Jurkat, Clone E6-1 (cell line): ENCODE measurements at places on chromosomes 6 and 20.
A peak's percentile ranks its signal among the peaks of the same experiment; 100 is the strongest.

- DNase-seq: no peak
These were observed 29.1 kb downstream of the SHLD1 start for GRCh38 chr20:5779071-5779900.

- no peak for DNase-seq
These were observed 20.2 kb upstream of the MICA start for GRCh38 chr6:31383149-31383548.

DNA sequence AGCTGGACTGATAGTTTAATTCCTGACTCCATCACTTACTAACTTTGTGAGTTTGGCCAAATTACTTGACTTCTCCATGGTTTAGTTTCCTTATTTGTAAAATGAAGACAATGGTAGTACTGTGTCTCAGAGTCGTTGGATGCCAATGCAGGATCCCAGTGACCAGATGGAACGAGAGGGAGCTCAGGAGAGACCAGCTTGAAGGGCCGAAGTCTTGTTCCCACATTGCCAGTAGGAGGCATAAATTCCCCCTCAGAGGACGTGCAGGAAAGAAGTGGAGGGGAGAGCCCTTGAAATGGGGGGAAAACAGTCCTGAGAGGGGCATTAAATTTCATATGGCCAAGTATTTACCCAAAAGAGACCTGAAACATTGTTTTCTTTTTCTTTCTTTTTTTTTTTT is 2.1 kb upstream of the MUC22 start:
- DNase-seq: no peak

- no peak for DNase-seq
These were observed 3.0 kb downstream of the CD83 start for GRCh38 chr6:14120546-14120945.

GRCh38 chr6:91637217-91637616 is 1050.3 kb upstream of the MAP3K7 start:
- DNase-seq: no peak

DNA sequence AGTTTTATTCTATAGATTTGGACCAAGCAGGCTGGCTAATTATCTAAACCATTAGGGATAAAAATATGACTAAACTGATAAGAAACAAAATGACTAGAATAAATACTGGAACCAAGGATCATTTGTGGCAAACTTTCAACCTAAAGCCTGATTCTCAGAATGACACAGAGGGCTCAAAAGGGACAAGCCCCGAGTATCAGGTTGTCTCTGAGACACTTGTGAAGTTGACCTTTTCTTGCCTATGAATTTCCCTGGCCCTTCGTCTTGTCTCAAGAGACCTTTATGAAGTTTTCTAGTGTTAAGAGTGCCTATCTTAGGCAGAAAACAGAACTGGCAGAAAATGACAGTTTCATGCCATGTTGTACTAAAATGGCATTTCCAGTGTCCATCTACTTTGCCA is 68.3 kb downstream of the IMPG1 start:
- no peak for DNase-seq

DNA sequence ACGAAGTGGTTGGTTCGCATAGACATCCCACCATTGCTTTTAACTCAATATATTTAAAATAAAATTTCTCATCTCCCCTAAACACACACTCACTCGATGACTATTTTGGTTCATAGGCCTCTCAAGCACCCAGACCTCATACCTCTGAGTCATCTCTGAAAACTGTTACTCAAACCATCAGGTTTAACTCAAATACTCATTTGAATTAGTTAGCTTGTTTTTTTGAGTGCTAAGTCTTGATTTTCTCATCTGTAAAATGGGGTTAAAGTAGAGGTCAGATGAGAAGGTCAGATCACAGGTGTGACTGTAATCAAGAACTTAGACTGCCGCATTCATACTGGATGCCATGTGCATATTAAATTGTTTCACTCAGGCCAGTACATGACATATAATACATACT is 243.9 kb upstream of the TENT5A start:
- no peak for DNase-seq

DNA sequence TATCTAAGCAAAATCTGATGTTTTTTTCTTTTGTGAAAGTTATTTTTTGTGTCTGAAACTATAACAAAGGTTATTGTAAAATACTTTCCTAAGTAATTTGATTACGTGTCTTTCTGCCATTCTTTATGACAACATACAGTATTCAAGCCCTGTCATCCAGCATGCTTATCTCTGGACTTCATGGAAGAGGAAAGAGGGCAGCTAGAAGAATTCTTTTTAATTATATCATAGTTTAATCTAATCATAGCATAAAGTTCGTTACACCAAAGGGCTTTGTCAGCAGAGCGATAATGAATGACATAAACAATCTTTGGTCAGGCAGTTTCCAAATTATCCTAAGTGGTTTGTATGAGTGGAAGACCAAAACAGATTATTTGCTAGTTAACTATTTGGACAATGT is 3.5 kb downstream of the ENPP3 start:
- no peak for DNase-seq

GRCh38 chr6:105794239-105794638 is 291.9 kb upstream of the PRDM1 start:
- DNase-seq: no peak

GRCh38 chr20:4508773-4509172 is 212.9 kb upstream of the PRND start:
- DNase-seq: no peak

- DNase-seq: peak; percentile 47
These were observed 9.7 kb downstream of the TRMT11 start for GRCh38 chr6:125995972-125996580.

- no peak for DNase-seq
These were observed 26.4 kb downstream of the TRIM27 start for GRCh38 chr6:28897369-28897745.

DNA sequence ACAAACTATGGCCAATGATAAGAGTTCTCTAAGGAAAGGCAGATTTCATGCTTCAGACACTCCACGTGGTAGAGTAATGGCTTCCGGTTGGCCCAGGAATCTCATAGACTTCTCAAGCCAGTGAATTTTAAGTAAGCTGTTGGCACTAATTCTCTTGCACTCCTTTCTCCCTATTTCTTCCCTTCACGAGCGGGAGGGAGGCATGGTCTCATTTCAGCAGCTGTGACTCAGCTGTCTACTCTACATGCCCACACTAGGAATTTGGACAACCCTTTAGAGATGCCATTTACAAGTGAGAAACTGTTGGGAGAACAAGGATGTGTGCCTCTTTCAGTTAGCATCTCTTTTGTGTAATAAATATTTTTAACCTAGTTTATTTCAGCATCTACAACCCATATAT is 107.7 kb downstream of the PTPRK start:
- no peak for DNase-seq

- DNase-seq: no peak
These were observed 64.6 kb upstream of the MCM9 start for GRCh38 chr6:118999494-119000040.

- no peak for DNase-seq
These were observed 606.5 kb downstream of the HACE1 start for GRCh38 chr6:104253236-104253635.
